Hypothalamus (tissue), 51 donors: ENCODE measurements at places on chromosomes 12 and 14.

DNA sequence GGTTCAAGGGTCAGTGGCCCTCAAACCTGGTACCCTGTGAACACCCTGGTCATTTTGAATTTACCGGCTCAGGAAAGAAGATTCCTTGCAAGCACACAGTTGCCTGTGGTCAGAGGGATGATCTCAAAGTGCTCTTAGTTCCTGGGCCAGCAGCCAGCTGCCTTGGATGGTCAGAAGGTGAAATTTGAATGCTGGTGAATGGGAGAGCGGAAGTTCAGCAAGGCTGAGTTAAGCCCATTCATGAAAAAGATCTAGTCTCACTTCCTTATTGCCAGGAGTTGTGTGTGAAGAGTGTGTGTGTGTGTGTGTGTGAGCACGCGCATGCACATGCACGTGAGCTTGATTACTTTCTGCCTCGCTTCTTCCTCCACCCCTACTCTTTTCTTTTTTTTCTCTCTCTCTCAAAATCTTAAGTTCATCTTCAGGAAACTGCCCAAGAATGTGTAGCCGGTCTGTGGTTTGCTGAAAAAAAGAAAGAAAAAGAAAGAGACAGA is 155.5 kb upstream of the CCND2 start:
- peak; percentile 28 for DNase-seq

DNA sequence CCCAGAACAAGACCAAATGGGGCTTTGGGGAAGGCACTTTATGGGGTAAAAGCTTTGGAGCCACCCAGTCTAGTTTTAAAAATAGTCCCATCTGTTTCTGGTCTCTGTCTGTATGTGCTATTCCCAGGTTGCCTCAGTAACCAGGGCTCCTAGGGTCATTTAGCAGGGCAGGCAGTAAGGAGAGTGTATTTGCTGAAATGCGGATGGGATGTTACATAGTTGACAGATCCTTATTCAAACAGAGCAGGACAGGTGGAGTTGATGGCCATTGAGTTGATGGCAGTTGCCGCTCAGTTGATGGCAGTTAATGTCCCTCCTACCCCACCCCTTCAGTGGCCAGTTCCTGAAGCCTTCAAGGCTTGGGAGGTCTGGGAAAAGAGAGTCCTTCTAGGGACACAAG is 4.6 kb downstream of the ZC3H10 start:
- DNase-seq = no peak

DNA sequence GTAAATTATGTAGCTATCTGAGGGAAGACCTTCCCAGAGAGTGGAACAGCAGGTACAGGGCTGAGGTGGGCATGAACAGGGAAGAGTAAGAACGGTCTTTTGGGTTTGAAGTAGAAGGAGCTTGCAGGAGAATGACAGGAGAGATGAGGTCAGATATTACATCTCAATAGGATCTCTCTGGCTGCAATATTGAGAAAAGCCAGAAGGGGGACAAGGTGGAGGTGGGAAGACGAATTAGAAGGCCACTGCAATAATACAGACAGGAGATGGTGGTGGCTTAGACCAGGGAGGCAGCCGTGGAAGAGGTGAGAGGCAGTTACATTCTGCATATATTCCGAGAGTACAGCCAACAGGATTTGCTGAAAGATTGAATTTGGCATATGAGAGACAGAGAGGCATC is 310.2 kb downstream of the APAF1 start:
- DNase-seq = no peak

DNA sequence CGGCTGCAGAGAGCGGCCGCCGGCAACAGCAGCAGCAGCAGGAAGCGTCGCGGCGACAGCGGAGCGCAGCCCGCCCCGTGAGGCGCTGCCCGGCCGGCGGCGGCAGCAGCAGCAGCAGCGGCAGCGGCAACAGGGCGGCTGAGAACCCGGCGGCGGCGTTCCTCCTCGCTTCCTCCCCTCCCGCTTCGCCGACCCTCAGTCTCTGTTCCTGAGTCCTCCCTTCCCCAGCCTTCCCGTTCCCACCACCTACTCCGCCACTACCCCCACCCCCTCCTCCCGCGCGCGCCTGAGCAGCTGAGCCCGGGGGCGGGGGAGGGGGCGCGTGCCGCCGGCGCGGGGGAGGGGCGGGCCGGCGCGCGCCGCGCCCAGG is 310 bp downstream of the BICDL1 start:
- DNase-seq = peak; percentile 61

GRCh38 chr12:129665414-129665813 is 238.4 kb downstream of the TMEM132D start:
- DNase-seq = no peak

GRCh38 chr14:69708586-69709560 is 58.1 kb upstream of the SRSF5 start:
- peak; percentile 62 for DNase-seq

GRCh38 chr12:69908203-69908602 is 83.2 kb downstream of the MYRFL start:
- no peak for DNase-seq

DNA sequence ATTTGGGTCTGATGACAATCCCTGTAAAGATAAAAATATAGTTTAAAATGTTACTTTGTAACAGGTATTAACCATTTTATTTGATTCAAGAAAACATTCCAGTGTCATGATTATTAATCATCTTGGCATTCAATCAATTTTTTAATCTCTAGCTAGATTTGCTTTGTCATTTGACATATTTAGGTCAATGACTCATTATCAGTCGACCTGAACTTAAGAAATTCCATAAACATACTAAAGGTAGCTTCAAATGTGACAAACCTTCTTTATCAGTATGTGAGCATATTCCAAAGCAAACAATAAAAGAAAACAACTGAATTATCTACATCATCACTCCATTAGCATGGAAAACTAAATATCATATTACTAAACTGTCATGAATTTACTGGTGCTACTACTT is 50.8 kb upstream of the CDKL1 start:
- no peak for DNase-seq

- peak; percentile 1 for DNase-seq
Observed at GRCh38 chr12:119302451-119303080, 32.0 kb upstream of the CCDC60 start.

- no peak for DNase-seq
Observed at GRCh38 chr14:27243365-27243764, 645.5 kb upstream of the NOVA1 start.

GRCh38 chr12:130816097-130816496 is 23.0 kb downstream of the STX2 start:
- no peak for DNase-seq

- no peak for DNase-seq
Observed at GRCh38 chr12:48510111-48510510, 15.3 kb upstream of the OR8S1 start.

GRCh38 chr12:93022603-93023340 is 93.7 kb upstream of the EEA1 start:
- DNase-seq = no peak

DNA sequence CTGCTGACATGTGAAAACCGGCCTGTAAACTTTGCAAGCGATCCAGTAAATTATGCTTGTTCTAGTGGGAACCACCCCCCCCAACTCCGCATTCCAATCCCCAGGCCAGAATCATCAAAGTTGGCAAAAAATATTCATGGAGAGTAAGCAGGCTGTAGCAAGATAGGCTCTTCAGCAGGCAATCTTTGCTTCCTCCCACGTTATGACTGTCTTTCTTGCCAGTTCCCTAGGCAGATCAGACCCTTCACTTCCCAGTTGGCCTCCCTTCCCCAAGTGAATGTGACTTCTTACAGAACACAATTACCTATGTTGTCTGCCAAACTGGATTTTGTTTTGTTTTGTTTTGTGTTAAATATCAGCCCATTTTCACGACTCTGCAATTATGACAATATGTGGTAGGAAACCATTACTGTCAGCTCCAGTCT is 1.2 kb upstream of the PTGER2 start:
- no peak for DNase-seq

GRCh38 chr12:3182426-3182825 is 105.2 kb downstream of the TSPAN9 start:
- DNase-seq = no peak

- no peak for DNase-seq
Observed at GRCh38 chr14:100590726-100591452, 3.7 kb upstream of the BEGAIN start.

DNA sequence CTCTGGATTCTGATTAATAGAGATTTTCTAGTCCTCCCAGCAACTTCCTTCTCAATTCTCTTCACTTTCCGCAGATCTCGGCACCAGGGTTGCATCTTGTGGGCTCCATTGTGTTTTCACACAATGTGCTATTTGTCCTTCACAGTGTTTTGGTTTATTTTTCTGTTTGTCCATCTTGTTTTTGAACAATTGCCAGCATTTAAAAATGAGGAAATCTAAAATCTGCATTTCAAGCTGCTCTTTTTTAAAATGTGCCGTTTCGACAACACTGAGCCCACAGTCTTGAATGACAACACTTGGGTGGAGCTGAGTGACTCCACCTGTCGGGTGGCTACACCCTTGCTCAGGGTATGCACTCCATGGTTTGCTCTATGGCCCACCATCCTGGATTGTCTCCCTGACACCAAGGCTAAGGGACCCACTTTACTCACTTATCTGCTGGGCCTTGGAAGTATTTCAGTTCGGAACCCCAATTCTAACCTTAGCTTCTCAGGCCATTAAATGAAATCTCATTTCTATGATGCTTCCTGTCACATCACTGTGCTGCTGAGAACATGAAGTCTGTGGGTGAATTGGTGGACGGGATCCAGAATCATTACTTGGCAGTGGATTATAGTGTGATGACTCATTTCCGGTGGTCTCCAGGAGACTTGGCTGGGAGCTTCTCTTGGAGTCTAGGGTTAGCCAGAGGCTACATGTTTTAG is 3.4 kb upstream of the MYRFL start:
- no peak for DNase-seq

DNA sequence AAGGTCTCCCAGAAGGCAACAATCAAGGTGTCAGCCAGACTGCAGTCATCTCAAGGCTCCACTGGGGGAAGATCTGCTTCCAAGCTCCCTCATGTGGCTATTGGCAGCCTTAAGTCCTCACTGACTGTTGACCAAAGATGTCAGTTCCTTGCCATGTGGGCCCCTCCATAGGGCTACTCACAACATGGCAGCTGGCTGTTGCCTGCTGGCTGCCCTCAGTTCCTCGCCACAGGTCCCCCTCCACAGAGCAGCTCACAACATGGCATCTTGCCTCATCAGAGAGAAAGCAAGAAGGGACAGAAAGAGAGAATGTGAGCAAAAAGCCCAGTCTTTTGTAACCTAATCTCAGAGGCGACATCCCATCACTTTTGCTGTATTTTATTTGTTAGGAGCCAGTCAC is 34.4 kb upstream of the EGLN3 start:
- no peak for DNase-seq

- no peak for DNase-seq
Observed at GRCh38 chr12:85805654-85806053, 30.6 kb downstream of the RASSF9 start.

- DNase-seq = no peak
Observed at GRCh38 chr14:24418492-24418873, 11.0 kb downstream of the CBLN3 start.

GRCh38 chr12:110199339-110200123 is 75.4 kb downstream of the IFT81 start:
- no peak for DNase-seq

DNA sequence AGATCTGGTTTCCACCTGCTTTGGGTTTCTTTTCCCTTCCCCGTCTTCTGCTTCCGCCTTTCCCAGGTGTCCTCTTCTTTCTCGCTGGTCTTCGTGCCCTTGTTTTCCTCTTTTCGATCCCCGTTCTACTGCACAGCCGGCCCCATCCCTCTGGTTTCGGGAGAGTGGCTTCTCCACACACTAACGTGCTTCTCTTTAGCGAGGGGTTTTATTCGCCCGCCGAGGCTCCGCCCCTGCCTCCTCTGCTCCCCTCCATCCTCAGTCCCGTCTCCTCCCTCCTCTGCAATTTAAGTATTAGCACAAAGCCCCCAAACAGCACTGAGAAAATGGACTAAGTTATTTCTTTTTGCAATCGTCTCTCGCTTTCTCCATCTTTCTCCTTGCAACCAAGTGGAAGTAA is at the start of gene SLC7A8:
Gene SLC7A8 (minus strand): TSS at position 182 of the 400 bp plus-strand sequence. CDS start 746 bp downstream, outside the sequence.
- DNase-seq = no peak

DNA sequence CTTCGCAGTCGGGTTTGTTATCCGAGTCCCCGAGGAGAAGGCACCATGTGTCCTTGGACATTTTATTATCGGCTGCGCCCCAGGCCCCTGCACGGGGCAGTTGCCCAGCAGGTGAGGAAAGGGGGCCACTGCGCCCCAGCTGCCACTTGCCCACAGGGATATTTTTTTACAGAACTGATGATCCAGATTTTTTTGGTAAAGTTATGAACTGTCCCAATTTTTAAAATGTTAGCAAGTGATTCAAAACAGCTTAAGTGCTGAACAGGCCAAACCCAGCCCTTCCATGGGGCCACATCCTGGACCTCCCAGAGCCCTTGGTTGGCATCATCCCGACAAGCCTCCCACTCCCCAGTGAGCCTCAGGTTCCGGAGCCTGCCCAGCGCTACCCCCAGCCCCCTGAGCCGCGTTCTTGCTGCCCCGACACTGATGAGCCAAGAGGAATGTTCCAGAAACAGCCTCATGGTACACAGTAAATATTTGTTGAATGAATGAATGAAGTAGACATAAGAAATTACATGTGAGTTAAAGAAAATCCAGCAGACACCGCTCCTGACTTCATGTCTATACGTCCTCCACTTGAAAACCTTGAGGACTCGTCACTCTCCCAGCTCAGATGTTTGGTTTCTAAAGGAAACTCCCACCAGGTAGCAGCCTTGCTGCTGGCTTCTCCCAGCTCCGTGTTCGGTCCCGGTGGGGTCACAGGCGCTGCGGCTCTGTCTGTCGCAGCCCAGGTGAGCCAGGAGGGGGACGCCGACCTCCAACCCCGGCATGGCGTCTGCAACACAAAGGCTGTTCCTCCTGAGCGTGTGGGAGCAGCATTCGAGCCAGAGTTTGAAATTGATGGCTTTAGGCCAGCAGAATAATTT is 88.5 kb downstream of the ADGRD1 start:
- no peak for DNase-seq

- DNase-seq = no peak
Observed at GRCh38 chr14:36238666-36239363, 62.3 kb upstream of the PTCSC3 start.

GRCh38 chr12:93772003-93772700 is 95.0 kb downstream of the CRADD start:
- no peak for DNase-seq

GRCh38 chr12:94267921-94268471 is 119.6 kb downstream of the PLXNC1 start:
- DNase-seq = no peak

- DNase-seq = no peak
Observed at GRCh38 chr12:132471011-132471857, 18.7 kb upstream of the FBRSL1 start.

DNA sequence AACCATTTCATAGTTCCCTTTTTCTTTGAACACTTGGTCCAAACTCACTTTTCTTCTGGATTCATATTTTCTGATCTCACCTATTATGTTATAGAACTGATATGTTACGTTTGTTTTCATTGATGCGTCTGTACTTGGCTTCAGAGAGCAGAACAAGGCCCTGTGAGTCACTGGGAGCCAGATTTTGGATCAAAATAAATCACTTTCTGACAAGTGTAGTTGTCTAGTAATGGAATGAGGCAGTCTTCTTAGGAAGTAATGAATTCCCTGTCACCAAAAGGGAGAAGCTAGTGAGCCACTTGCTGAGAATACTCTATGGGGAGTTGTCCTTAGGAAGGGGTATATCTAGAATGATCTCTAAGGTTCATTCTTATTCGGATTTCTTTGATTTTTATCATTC is 10.2 kb downstream of the BICD1 start:
- DNase-seq = no peak
